ENCODE measurements at places on chromosomes 7 and 10.

DNA sequence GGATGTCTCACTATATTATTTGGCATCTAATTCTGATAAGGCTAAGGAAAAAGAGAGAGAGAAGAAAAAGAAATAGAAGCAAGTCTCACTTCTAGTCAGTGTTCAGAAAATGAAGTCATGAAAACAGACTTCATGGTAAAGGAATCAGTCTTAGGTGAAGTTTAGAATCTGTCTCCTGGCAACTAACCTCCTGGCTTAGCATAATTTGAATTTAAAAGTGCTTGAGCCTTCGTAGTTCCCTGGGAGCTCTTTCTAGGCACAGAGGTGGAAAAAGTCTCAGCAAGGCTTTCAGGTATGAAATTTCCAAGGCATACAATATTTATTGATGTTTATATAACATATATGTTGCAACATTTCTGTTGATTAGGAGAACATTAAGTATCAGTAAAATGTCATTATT lies 10.4 kb downstream of the CHRM2 start:
- no peak for DNase-seq

DNA sequence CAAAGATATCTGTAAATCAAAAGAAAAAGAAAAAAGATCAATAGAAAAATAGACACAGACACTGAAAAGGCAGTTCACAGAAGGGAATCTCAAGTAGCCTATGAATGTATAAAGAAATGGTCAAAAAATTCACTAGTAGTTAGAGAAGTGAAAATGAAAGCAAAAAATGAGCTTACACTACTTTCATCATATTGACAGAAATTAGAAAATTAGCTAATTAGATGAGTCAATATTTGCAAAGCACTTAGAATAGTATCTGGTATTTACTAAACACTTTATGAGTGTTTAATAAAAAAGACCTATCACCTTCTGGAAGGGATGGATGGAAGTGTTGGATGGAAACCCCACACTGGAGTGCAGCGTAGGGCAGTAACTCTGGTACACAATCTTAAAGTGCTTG lies 1.7 kb upstream of the CFAP58 start:
- no peak for DNase-seq

GRCh38 chr10:125816548-125816947 lies 6.5 kb downstream of the UROS start:
- DNase-seq, result peak; percentile 82

GRCh38 chr7:3928727-3929515 lies 627.9 kb downstream of the SDK1 start:
- no peak for DNase-seq

GRCh38 chr10:7406712-7407333 lies 4.0 kb downstream of the SFMBT2 start:
- no peak for DNase-seq

DNA sequence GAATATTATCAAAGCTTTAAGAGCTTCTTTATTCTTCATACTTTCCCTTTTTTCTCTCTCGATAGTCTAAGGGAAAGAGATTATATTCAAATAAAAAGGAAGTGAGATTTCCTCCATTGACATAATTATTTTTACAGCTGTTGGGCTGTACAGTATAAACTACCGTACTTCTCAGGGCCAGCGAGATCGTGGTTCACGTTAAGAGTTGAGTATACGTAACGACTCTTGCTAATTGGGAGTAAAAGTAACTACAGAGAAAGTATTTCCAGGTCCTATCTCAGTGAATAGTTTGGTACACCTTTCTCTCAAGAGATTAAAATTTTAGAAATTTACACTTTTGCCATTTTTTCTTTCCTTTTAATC lies 57.8 kb downstream of the INPP5F start:
- DNase-seq, result no peak

- DNase-seq, result no peak
Observed at GRCh38 chr7:94400643-94401427, 6.1 kb downstream of the COL1A2 start.

GRCh38 chr10:51619365-51619764 lies 80.0 kb downstream of the CSTF2T start:
- DNase-seq, result no peak

DNA sequence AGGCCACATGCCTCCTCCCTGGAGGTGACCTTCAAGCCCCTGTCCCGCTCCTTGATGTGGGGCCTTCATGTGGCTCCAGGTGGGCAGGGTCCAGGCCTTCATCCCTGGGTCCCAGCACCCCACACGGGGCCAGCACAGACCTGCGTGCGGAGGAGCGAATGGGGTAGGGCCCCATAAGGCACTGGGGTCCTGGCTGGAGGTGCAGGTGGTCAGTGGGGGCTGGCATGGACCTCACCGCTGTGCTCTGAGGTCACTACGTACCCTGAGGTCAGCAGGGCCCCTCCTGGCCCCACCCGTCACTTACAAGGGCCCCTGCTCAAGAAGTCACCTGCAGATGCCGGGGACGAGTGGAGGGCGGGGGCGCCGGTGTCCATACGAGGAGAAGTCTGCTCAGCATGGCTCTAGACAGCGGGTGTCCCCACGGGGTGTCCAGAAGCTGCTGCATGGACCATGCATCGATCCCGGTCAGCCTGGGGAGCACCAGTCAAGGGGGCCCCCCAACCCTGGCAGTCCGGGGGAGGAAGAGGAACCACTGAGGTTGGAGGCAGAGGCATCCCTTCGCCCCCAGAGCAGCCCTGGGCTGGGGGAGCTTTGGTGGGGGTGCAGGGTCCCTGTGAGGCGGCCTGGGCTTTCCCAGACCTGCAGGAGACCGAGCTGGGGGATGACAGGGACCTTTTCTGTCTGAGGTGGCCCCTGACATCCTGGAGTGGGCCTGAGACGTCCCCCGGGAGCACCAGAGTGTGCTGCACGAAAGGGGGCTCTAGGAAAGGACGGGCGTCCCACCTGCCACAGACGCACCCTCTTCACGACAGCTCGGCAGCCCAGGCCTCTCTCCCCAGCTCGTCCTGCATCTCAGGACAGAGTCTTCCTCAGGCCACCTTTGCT lies 34.6 kb downstream of the UNCX start:
- no peak for DNase-seq

DNA sequence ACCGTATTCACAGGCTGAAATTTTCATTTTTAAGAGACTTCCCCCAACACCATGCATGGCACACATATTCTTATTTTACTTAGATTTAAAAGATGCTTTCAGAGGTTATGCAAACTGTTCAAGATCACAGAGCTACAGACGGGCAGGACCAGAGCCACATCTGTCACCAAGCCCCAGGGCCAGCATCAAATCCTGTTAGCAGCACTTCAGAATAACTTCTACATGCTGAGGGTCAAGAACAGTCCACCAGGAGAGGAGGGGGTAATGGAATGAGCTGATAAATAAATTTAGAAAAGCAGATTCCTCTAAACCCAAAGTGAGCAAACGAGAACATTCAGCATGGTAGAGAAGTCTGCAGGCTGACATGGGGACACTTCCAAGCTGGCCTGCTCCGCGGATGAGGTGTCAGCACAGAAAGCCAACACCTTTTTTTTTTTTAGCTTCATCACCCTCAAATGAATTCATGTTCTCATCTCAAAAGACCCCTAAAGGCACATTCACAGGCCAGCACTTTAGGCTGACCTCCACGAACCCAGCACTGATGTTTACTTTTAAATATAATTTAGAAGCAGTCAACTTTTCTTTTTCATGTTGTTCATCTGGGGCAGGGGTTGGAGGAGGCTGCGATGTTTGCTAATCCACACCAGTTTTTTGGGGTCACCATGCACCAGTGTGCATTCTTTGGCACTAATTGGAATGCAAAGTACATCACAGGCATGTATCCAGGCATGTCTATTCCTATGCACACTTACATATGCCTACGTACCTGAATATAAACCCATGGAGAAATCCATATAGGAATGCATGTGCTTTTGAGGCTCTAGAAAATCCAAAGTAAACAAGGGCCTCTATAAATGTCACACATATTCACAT lies 249.0 kb downstream of the TNS3 start:
- DNase-seq, result no peak

DNA sequence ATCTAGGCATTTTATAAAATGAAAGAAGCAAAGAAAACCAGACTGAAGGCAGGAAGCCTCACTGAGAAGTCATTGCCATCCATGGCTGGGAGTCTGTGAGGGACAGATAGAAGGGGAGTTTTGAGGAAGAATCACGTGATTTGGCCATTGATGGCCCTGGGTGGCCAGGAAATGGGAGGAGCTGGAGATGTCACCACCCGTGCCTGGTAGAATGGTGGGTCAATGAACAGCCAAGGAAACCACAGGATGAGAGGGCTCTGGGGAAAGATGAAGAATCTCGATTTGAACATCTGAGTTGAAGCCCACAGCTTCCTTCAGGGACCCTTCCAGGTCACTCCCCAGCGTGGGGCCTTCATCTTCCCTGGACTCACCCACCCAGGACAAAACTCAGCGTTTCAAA lies 103.3 kb upstream of the CHST15 start:
- DNase-seq, result no peak

DNA sequence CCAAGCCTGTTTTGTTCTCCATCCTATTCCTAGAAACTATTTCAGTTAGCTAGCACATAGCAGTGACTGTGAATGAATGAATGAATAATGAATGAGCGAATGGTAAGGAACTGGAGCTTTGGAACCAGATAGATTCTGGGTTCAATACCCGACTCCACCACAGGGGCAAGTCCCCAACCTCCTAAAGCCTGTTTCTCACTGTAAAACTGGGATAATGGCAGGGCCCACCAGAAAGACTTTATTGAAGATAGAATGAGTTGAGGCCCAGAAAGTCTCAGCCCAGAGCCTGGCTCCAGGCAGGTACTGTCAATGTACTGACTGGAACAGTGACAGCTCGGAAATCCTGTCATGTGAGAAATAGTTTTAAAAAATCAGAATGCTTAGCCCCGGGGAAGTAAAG lies 1.1 kb upstream of the CDH23 start:
- DNase-seq, result no peak

- DNase-seq, result no peak
Observed at GRCh38 chr10:86497621-86498020, 24.0 kb downstream of the WAPL start.

GRCh38 chr7:131753620-131754222 lies 197.3 kb upstream of the PODXL start:
- no peak for DNase-seq

DNA sequence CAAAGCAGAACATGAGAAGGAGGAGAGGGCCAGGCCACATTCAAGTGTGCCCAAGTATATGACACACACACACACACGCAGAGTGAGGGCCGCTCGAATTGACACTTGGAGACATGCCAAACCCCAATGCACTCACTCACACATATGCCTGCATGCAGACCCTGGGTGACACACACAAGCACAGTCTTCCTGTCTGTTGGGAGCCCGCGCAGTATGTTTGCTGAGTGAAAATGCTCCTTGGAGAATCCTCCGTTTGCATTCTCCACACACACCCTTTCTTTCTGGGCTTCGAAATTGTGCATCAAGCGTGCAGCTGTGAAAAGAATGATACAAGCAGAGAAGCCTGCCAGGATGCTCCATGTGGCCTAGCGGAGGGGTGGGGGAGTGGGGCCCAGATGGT lies 120.9 kb downstream of the PLXNA4 start:
- no peak for DNase-seq

DNA sequence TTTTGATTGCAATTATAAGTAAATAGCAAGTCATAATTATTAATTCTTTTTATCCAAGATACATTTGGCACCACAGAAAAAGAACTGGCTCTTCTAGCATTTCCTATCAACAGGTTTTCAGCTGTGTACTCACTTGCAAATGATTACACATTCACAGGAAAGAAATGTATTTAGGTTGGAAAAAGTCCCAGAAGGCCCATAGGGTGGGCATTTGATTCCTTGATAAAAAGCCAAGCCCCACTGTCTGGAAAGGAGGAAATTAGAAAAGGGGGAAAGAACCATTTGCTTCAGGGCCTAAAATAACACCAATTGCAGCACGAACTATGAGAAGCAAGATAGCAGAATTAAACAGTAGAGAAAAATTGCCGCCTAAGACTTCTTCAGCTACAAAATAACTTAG lies 80.8 kb upstream of the COL1A2 start:
- no peak for DNase-seq

- no peak for DNase-seq
Observed at GRCh38 chr7:706721-707120, 19.8 kb upstream of the DNAAF5 start.

- DNase-seq, result no peak
Observed at GRCh38 chr10:73819513-73820093, 8.2 kb upstream of the NDST2 start.

- no peak for DNase-seq
Observed at GRCh38 chr7:14436878-14437277, 447.4 kb upstream of the ETV1 start.

GRCh38 chr10:73950155-73950948 lies 39.4 kb downstream of the PLAU start:
- no peak for DNase-seq

DNA sequence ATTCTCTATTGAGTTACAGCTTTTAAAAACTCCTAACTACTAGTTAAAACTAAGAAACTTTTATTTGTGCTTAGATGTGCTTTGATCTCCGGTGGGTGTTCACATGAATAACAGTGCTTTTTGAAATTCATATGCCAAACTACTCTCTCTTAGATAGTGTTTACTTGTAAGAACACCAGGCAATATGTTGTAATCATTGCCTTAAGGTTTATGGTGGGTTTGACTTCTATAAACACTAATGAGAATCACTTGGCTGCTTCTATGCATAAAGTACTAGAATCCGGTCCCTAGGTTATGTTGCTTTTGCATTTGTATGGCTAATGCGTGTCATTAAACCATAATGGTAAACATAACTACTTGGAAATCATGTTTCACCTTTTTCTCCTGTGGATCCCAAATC lies 203.9 kb upstream of the VSTM2A start:
- DNase-seq, result no peak

- DNase-seq, result no peak
Observed at GRCh38 chr7:138926241-138926612, 55.0 kb downstream of the KIAA1549 start.

- DNase-seq, result no peak
Observed at GRCh38 chr10:96758423-96758822, 38.1 kb upstream of the PIK3AP1 start.

DNA sequence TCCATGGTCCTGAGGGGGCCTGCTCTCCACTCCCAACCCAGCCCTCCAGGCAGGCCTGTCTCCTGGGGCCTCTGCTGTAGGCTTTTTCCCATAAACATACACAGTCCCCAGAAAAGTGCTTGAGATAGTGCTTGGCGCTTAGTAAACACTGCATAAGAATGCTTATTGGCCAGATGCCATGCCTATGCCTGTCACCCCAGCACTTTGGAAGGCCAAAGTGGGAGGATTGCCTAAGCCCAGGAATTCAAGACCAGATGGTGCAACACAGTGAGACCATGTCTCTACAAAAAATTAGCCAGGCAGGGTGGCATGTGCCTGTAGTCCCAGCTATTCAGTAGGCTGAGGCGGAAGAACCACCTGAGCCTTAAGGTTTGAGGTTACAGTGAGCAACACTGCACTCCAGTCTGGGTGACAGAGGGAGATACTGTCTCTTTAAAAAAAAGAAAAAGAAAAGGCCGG lies 24.6 kb upstream of the ASL start:
- DNase-seq, result no peak

GRCh38 chr10:13118784-13119410 lies 18.9 kb downstream of the OPTN start:
- no peak for DNase-seq

- DNase-seq, result no peak
Observed at GRCh38 chr7:150396426-150396825, 17.3 kb downstream of the ZNF775 start.

- DNase-seq, result no peak
Observed at GRCh38 chr7:47738563-47739166, 156.8 kb upstream of the TNS3 start.

- DNase-seq, result no peak
Observed at GRCh38 chr10:88243836-88244730, 339.0 kb downstream of the RNLS start.

GRCh38 chr10:83108565-83109333 lies 1030.6 kb upstream of the GHITM start:
- no peak for DNase-seq

GRCh38 chr7:46945328-46945727 lies 636.6 kb downstream of the TNS3 start:
- no peak for DNase-seq

- DNase-seq, result no peak
Observed at GRCh38 chr10:3526727-3527501, 258.1 kb downstream of the KLF6 start.
